ENCODE measurements at places on chromosomes 5 and 9. TPM values are rescaled to one million over a fixed set of nuclear protein-coding genes. Genes with fewer than 3 reads are reported as not detected.

DNA sequence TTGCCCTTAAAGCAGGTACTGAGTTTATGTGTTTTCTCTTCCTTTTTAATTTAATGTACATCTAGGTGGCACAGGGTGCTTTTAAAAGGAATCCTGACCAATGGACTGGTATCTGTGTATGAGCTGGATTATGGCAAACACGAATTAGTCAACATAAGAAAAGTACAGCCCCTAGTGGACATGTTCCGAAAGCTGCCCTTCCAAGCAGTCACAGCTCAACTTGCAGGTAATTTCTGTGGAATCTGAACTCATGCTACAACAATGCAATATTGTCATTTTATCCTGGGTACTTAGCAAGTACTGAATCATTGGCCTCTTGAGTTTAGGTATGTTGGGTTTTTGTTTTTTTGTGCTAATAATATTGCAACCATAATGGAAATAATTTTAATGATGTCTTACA lies 14.4 kb upstream of the TMOD1 start:
- DNase-seq: peak; percentile 66

GRCh38 chr9:70814597-70814996 lies 306.8 kb downstream of the TRPM3 start:
- DNase-seq: no peak

- no peak for DNase-seq
Measured at GRCh38 chr9:98129451-98129881, 10.4 kb upstream of the TRIM14 start.

Gene CD74
- total RNA-seq: 0.22 TPM

Gene RANBP17
- 6.0 TPM for total RNA-seq

DNA sequence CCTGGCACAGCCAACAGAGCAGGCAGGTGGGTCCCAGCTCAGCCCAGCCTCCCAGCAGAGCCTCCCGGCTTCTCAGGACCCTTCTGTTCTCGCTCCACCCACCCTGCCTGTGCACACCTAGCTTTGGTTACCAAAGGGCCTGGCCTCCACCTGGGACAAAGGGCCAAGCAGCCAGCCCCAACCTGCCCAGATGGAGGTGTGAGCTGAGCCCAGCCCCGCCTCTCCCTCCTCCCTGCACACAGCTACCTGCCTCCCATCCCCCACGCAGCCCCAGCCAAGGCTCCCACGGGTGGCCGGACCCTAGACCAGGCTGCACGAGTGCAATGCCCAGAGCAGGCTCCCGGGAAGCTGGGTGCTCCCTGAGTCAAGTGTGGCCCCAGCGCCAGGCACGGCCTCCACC lies 5.6 kb downstream of the TPRN start:
- DNase-seq: no peak

DNA sequence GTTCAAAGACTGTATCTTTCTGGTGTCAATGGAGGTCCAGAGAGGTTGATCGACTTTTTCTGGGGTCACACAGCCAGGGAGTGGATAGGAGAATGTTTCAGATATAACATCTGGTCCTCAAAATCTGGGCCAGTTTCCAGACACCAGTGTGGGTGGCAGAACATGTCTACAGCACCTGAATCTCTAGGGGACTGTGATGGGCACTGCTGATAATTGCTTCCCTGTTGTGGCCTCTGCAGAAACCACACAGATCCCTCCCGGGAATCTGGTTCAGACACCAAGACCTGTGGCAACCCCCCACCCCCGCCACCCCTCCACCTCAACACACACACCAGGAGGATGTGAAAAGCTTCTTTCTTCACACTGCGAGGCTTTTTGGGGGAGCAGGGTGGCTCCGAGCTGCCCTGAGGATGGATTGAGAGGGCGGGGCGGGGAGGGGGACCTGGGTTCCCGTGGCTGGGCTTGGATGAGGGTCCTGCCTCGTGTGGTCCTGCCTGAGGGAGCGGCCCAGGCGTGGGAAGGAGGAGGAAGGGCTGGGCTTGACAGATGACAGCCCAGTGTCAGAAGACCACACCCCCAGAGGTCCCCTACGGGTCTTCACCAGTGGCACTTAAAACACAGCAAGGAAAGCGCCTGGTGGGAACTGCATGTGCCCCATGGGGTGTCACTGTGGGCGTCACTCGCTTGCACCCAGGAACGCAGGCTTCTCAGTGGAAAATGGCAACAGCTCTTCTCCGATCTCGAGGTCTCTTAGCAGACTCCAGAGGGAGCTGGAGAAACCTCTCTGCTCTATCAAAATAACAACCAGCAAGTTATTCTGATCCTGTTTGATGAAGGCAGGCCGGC lies 55.2 kb downstream of the TRIP13 start:
- no peak for DNase-seq

Gene PITX1
- total RNA-seq: 40.8 TPM

- no peak for DNase-seq
Measured at GRCh38 chr9:103681435-103681834, 412.7 kb upstream of the SMC2 start.

Gene TMEM161B
- total RNA-seq: 12.2 TPM

- peak; percentile 43 for DNase-seq
Measured at GRCh38 chr5:59449905-59450644, 443.5 kb downstream of the PDE4D start.

- DNase-seq: peak; percentile 58
Measured at GRCh38 chr5:36734422-36734821, 128.0 kb downstream of the SLC1A3 start.

GRCh38 chr9:126862104-126862761 lies 1.8 kb downstream of the ZBTB34 start:
- DNase-seq: no peak

- DNase-seq: no peak
Measured at GRCh38 chr5:118506217-118506852, 482.0 kb downstream of the DTWD2 start.

Gene CARTPT
- total RNA-seq: not detected
